ENCODE measurements at places on chromosomes 5 and 9. TPM values are rescaled to one million over a fixed set of nuclear protein-coding genes. Genes with fewer than 3 reads are reported as not detected.

The WNT8A gene
- total RNA-seq = 0.26 TPM

The LCN10 gene
- 0.75 TPM for total RNA-seq

The RNF183 gene
- total RNA-seq = not detected

The PRDM9 gene
- not detected for total RNA-seq

The SVEP1 gene
- 0.24 TPM for total RNA-seq

The TEX48 gene
- total RNA-seq = not detected

The PCDHB9 gene
- 2.6 TPM for total RNA-seq

The GFPT2 gene
- total RNA-seq = 89.8 TPM

The PCDHA6 gene
- total RNA-seq = 4.5 TPM

The ALDH1A1 gene
- total RNA-seq = 1.1 TPM

The SLC6A18 gene
- not detected for total RNA-seq

The FOXI1 gene
- not detected for total RNA-seq

The DBH gene
- not detected for total RNA-seq

The CD14 gene
- 0.13 TPM for total RNA-seq

The F12 gene
- 3.5 TPM for total RNA-seq

The CNTNAP3B gene
- total RNA-seq = 4.7 TPM

The BTNL9 gene
- total RNA-seq = 0.88 TPM

The SAXO1 gene
- total RNA-seq = 0.09 TPM

The AQP7 gene
- not detected for total RNA-seq

The CDHR2 gene
- 0.90 TPM for total RNA-seq

All from H9 (cell line).